NCI-H1930 (cell line): ENCODE measurements at places on chromosomes 16 and 17.

DNA sequence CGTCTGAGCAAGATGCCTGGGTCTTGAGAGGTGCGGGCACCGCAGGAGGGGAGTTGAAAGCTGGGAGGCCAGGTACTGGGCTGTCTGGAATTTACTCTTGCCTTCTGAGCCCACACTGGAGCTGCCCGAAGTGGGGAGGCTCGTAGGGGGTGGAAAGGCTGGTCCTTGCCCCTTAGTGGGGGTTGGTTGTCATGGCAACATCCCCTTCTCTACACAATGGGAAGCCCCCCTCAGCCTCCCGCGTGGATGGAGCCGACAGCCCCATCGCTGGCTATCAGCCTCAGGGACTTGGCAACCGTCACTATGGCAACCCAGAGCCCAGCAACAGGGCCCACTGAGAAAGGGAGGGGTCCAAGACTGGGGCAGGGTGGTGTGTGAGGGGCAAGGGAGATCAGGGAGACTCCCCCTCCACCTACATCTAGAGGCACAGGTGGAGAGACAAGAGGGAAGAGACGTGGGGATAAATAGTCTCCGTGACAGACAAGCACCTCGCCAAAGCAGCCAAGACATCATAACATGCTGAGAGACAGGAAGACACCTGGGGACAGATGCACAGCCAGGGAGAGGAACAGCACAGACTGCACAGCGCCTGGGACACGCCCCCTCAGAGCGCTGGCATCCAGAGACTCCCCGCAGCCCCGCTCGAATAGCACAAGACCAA, 5.3 kb upstream of the DNAH2 start:
- DNase-seq, result no peak

DNA sequence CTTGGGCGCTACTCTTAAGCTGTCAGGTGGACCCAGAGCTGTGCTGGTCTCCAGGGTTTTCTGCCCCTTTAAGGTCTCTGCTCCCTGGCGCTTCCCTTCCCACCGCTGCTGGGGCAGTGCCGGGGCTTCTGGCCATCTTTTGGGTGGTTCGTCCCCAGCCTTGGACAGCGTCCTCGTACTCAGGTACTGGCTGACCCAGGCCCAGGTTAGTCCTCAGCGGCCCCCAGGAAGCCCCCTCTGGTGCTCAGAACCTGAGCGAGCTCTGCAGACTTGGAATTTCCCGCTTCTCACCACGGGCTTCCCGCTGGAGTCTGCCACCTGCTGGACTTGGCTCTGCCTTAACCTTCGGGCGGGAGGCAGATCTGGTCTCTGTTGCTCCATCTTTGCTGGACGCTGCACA, 94.1 kb upstream of the ZNF750 start:
- DNase-seq, result no peak

- DNase-seq, result peak; percentile 38
These were observed 787 bp downstream of the AMDHD2 start for GRCh38 chr16:2520784-2521531.

- DNase-seq, result no peak
These were observed 1.0 kb downstream of the TACO1 start for GRCh38 chr17:63601439-63602371.

- DNase-seq, result no peak
These were observed 85.6 kb upstream of the NETO2 start for GRCh38 chr16:47229053-47230050.

DNA sequence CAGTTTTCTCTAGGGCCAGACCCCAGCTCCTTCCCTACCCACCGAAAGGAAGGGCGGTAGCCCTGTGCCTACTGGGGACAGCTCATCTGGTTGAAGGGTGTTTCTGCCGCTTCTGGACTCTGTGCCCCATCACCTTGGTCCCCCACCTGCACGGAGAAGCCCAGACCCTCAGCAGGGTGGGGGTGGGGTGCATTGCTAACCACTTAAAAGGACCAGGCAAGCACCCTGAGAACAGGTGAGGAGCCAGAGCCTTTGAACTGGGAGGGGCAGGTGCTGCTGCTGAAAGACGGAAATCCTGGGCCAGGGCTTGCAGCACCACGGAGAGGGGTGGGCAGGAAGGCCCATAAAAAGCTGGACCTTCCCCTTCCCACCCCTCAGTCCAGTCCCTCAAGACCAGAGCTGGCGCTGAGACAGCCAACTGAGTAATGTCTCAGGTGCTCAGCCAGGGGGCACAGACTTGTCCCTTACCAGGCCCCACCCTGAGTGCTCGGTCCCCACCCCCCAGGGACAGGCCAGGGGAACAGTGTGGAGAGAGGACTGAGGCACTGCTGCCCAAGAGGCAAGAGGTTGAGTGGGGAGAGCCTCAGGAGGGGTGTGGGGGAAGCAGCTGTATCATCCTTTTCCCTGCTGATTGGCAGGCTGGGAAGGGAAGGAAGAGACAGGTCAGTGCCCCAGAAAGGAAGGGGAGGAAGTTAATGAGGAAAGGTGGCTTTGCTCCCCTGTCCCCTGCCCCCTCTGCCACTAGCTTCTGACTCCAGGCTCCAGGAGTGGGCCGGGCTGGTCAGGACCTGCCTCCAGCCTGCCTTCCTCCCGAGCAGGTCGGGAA, 10.9 kb upstream of the SP2 start:
- no peak for DNase-seq

- no peak for DNase-seq
These were observed 148.2 kb downstream of the SNX11 start for GRCh38 chr17:48255759-48256158.

- no peak for DNase-seq
These were observed 29.8 kb downstream of the STAT3 start for GRCh38 chr17:42358434-42358833.

- no peak for DNase-seq
These were observed 16.5 kb downstream of the TSPOAP1 start for GRCh38 chr17:58312021-58312630.

GRCh38 chr16:50550035-50550434, 1.8 kb downstream of the NKD1 start:
- DNase-seq, result no peak

DNA sequence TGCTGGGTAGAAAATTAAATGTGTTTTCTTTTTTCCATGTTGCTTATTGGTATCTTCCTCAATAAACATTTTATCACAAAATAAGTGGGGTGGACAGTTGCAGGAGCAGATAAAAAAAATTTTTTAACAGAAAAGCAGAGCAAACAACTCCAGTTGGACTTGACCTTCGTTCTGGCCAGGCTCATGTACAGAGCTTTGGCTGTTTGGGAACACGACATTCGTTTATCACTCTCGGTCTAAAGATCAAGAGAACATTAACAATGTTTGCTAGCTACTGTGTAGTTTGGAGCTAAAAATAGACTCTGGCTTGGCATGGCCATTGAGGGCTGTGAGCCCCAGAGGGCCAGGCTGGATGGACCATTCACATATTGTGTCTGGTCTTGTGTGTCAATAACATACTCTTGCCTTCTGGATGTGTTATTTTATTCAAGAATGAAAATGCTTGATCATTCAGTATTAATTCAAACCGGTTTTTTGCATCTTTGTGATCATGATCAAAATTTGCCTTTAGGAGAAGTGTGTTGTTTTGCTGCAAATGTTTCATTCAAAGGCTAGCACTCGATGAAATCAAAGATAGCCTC, 56.6 kb downstream of the TMEM186 start:
- DNase-seq, result no peak

- no peak for DNase-seq
These were observed 3.1 kb downstream of the TMEM231 start for GRCh38 chr16:75552951-75553350.

DNA sequence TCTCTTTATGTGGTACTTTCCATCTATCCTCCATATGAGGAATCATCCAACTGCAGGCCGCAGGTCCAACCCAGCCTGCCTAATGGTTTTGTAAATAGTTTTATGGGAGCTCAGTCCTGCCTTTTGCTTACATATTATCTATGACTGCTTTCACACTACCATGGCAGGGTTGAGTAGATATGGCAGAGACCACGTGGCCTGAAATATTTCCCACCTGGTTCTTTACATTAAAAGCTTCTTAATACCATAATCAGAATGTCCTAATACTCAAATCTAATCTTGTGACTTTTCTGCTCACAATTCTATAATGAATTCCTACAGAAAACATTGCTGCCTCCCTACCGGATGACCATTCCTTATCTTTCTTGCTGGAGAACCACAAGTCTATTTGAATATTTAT, 71.7 kb downstream of the SHCBP1 start:
- no peak for DNase-seq

- no peak for DNase-seq
These were observed 269.6 kb downstream of the SNX29 start for GRCh38 chr16:12245921-12246720.

DNA sequence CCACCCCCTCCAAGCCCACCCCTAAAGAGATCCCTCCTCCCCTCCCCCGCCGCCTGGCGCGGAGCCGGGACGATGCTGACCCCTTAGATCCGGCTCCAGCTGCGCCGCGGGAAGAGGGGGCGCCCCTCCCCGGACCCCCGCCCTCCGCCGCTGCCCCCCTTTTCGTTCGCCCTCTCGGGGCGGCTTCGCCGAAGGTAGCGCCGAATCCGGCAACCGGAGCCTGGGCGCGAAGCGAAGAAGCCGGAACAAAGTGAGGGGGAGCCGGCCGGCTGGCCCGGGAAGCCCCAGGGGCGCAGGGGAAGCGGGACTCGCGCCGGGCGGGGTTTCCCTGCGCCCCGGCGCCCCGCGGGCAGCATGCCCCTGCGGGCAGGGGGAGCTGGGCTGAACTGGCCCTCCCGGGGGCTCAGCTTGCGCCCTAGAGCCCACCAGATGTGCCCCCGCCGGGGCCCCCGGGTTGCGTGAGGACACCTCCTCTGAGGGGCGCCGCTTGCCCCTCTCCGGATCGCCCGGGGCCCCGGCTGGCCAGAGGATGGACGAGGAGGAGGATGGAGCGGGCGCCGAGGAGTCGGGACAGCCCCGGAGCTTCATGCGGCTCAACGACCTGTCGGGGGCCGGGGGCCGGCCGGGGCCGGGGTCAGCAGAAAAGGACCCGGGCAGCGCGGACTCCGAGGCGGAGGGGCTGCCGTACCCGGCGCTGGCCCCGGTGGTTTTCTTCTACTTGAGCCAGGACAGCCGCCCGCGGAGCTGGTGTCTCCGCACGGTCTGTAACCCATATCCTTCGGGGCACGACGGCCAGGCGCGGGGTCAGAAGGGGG, 623 bp downstream of the CACNA1G start:
- no peak for DNase-seq

DNA sequence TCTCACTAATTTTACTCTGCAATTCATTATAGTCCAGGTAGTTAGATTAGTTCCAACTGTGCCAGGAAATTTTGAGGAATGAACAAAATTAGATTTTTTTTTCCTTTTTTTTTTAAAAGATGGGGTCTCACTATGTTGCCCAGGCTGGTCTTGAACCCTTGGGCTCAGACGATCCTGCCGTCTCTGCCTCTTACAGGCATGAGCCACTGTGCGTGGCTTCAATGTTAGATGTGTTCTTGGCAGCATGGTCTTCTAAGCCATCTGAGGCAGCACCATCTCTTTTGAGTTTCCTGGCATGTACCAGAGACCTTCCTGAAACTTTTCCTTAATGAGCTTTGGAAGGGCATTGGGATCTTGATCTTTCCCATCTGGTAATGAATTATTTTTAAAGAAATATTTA, 2.6 kb upstream of the AHSP start:
- no peak for DNase-seq

- DNase-seq, result no peak
These were observed 432.5 kb downstream of the RBFOX1 start for GRCh38 chr16:7765079-7765550.

GRCh38 chr17:39357488-39357887, 43.9 kb downstream of the FBXL20 start:
- DNase-seq, result no peak

- DNase-seq, result no peak
These were observed 59.1 kb downstream of the ABCC6 start for GRCh38 chr16:16164243-16164642.

DNA sequence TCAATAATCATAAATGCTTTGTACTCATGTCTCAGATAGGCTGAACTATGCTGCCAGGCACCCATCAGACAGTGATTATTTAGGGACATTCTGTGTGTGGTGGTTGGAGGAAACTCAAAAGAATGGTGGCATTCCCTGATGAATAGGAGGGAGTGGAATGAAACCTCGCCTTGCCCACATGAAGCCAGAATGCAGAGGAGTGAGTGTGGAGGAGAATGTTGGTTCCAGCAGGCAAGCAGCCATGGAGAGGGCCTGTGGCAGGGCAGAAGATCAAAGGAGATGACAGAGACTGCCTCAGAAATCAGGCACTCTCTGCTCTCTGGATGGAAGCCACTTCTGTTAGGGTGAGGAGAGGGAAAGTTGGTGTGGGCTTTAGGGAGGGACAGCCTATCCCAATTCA, 22.5 kb downstream of the KCTD19 start:
- no peak for DNase-seq

DNA sequence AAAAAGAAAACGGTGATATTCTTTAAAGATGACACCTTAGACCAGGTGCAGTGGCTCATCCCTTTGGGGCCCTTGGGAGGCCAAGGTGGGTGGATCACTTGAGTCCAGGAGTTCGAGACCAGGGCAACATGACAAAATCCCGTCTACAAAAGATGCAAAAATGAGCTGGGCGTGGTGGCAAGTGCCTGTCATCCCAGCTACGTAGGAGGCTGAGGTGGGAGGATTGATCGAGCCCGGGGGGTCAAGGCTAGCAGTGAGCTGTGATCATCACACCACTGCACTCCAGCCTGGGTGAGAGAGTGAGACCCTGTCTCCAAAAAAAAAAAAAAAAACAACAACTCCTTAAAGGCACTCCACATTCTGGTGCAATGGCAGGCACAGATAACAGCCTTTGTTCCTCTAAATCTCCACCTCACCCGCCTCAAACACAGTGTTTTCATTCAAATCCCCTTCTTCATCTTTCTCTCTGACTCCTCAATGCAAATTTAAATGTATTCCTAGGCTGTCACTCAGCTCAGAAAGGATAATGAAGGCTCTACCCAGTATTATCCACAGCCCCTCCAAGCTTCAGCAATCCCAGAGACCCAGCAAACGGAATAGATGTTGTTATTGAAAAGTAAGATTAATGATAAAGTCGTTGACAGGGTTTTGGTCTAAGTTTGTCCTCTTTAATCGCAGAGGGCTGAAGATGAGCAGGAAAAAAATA, 56.2 kb upstream of the CACNG5 start:
- no peak for DNase-seq

- DNase-seq, result no peak
These were observed 181.9 kb upstream of the ZNF469 start for GRCh38 chr16:88200896-88201185.

GRCh38 chr16:19123535-19124178, 9.9 kb downstream of the ITPRIPL2 start:
- no peak for DNase-seq

GRCh38 chr16:19517424-19518089, 4.3 kb downstream of the GDE1 start:
- no peak for DNase-seq
